ENCODE measurements at places on chromosomes 6 and 20.

GRCh38 chr20:63577317-63577894, 3.4 kb upstream of the HELZ2 start:
- DNase-seq, result no peak

GRCh38 chr20:45469336-45470261, at the start of gene WFDC2:
TSS of gene WFDC2 (plus strand) at chr20:45469753. CDS start at chr20:45469782, 29 bp downstream.
- no peak for DNase-seq

DNA sequence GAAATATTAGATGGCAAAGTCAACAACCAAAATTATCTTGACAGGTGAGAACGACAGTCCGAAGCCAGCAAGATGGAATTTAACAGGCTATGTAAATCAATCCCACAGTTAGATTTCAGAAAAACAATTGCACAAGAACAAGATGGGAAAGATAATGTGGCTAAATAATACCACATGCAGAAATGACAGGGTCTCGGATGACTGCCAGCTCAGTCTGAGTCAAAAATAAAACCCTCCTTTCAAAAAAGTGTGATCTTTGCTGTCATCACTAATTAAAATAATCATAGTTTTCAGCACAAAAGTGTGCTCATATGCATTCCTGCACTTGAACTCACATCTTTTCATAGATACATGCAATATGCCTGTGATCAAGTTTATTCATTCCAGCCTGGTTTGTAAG, 25.9 kb downstream of the FOXQ1 start:
- DNase-seq, result no peak

DNA sequence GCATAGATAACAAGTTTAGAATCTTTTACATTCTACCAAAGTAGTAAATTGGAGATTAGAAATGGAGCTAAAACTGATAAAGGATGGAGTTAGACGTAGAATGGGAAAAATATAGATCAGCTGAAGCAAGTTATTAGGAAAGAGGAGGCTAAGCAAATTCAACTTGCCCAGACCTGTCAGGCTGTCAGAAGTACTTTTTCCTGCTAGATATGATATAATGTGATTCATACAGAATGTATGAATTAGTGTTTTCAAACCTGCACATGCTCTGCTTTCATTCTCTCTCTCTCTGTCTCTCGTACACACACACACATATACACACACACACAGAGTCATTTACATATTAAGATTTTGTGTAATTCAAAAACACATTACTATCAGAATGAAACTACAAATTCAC, 133.2 kb upstream of the HDGFL1 start:
- DNase-seq, result no peak

GRCh38 chr6:23498013-23498412, 628.0 kb upstream of the NRSN1 start:
- DNase-seq, result no peak

- no peak for DNase-seq
Measured at GRCh38 chr6:148573922-148574321, 172.9 kb upstream of the UST start.

DNA sequence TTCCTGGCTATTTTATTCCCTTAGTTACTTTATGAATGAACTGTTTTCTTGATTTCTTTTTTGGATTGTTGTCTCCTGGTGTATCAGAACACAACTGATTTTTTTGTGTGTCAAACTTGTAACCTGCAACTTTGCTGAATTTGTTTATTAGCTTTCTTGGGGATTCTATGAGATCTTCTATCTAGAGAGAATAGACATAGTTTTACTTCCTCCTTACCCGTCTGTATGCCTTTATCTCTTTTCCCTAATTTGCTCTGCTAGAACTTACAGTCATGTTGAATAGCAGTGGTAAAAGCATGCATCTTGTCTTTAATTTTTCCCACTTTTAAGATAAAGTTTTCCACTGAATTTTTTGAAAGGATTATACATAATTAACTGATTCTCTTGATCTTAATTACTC, 13.2 kb downstream of the RNF146 start:
- DNase-seq, result no peak

- no peak for DNase-seq
Measured at GRCh38 chr6:37359039-37359438, 5.3 kb downstream of the RNF8 start.

- DNase-seq, result no peak
Measured at GRCh38 chr6:3350252-3350796, 91.6 kb downstream of the PSMG4 start.

DNA sequence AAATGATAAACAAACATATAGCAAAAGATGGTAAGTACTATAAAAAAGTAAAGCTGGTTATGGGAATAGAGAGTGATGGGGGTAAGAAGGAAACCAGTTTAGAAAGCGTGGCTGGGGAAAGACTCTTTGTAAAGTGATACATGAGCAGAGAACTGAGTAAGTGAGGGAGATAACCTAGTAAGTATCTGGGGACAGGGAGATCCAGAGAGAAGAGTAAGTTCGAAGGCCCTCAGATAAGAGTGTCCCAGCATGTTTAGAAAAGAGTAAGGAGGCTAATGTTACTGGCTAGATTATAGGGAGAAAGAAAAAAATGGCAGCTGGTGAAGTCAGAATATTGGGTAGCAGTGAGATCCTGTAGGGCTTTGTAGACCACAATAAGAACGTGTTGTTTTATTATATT, 50.7 kb upstream of the HBS1L start:
- no peak for DNase-seq

DNA sequence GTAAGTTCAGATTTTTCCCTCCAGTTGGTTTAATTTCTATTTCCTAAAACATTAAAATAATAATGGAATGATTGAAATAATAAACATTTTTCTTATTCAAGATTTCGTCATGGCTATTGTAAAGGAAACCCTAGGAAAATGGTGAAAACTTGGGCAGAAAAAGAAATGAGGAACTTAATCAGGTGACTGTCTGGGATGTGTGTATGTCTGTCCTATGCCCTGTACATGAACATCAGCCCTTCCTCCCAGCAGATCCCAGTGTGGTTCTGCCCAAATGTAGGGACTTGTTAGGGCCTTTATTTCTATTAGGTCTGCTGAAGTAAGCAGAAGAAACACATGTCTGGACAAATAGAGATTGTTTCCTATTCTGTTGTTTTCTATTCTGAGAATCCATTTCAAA, 13.1 kb downstream of the RIOK1 start:
- DNase-seq, result no peak

- DNase-seq, result no peak
Measured at GRCh38 chr6:134324766-134325165, 6.9 kb upstream of the SGK1 start.

DNA sequence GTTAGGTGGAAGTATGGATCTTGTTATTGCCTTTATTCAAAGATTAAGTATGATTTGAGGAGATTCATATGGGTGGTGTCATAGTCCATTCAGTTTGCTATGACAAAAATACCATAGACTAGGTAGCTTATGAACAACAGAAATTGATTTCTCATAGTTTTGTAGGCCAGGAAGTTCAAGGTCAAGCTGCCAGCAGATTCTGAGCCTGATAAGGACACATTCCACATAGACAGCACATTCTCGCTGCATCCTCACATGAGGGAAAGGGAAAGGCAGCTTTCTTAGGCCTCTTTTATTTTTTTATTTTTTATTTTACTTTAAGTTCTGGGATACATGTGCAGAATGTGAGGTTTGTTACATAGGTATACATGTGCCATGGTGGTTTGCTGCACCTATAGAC, 27.7 kb downstream of the ME1 start:
- no peak for DNase-seq

DNA sequence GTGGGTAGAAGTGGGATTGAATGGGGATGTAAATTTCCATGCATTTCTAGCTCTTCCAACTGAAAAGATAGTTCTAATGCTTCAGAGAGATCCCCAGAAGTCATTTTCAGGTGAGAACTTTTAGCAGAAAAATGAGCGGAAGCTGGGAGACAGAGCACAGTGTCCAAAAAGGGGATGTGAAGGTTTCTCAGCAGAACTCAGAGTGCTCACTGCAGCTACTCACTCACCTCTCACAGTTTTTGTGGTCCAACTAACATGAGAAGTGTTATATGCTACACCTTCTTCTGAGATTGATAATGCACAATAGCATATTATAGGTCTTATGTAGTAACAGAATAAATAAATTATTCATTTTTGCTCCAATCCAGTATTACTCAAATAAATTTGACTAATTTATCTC, 519.2 kb upstream of the HS3ST5 start:
- DNase-seq, result no peak

DNA sequence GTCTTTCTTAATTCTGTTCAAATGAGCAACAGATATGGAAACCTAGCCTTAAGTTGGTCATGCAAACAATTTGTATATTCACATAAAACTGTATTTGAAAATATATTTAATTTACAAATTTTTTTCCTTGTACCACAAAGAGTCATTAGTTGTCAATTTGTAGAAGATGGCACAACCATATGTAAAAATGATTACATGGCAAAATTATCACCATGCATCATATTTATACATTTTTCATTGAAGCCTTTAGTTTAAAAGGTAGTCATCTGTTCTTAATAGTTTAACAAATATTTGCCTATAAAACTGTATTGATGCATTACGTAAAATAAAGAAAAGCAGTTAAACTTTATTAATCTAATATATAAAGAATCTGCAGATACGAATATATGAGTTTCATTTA, 1306.8 kb upstream of the ADGRB3 start:
- no peak for DNase-seq

- no peak for DNase-seq
Measured at GRCh38 chr6:106534564-106534982, 94.7 kb downstream of the RTN4IP1 start.
